Right forelimb (tissue), 1 donor: ENCODE measurements at places on chromosomes 2 and 18.
A peak's percentile ranks its signal among the peaks of the same experiment; 100 is the strongest.

DNA sequence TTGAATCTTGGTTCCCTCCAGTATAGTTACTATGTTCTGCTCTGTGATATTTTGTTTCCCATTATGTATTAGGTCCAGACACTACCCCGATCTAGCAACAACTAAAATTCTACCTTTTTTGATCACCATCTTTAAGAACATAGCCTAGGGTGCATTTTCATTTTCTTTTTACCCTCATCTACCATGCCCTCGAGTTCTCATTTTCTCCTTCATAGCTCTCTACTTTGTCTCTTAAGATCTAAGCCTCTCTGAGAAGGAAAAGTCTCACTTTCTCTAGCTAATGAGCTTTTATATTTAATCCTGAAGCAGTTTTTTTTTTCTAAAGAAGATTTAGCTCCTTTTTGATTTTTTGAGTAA lies 1089.4 kb upstream of the SLC39A10 start:
- DNase-seq = no peak

- DNase-seq = no peak
These were observed 35.0 kb upstream of the SOX11 start for GRCh38 chr2:5657231-5657630.

DNA sequence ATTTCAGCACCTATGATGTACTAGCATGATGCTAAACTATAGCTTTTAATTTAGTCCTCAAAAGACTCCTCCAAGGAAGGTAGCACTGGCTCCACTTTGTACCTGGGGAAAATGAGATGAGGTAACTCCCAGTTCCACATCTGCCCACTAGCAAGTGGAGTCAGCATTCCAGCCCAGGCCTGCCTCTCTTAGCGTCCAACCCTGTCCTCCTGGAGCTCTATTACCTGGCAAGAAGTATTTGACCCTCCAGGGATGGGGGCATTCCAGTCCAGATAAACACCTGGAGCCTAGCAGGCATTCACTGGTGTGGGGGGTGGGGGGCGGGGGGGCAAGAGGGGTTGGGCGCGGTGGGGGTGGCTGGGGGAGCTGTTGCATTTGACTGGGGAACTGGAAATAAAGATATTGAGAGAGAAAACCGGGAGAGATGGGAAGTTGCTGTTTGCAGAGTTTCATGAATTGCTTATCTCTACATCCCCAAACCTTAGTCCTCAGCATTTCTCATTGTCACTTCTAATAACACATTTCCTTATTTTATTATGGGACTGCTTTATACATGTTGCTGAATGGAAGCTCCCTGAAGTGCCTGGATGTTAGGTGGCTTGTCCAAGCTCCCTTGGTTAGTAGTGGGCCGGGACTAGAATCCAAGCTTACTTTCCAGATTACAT lies 22.0 kb upstream of the FZD5 start:
- DNase-seq = no peak

GRCh38 chr2:237482485-237482884 lies 4.6 kb upstream of the MLPH start:
- DNase-seq = no peak

GRCh38 chr2:72211350-72211749 lies 63.7 kb upstream of the CYP26B1 start:
- no peak for DNase-seq

DNA sequence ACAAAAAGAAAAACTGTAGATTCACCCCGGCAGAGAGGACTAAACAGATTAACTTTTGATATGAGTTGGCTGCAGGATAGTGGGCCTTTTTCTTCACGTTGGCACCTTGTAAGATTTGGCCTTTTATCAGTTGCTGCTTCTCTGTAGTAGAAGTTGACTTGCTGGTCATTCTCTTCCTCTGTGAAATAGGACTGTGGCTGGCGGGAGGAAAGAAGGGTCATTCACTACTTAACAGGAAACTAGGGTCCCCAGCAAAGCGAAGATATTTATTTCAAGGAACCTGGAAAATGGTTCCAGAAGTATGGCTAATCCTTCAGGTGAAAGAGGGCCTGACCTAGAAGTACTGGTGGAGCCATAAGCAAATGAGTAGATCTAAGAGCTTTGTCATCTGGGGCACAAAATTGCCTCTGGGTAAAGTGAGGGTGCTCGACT lies 383 bp upstream of the ATP5MC3 start:
- no peak for DNase-seq

DNA sequence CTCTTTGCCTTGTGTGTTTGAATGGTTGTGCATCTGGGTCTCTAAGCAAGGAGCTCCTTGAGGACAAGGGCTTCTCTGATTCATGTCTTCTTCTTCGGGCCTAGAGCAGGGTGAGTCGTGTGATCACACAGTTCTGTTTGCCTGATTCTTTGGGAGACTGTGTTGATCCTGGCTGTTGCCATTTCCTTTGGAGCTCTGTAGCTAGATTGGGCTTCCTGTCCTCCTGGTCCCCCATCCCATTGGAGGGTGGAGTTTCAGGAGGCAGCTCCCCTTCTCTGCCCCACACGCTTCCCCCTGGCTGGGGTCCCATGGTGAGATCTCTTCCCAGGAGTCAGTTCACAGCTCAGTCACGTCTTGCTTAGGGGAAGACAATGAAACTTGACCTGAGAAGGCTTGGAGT lies 92.8 kb downstream of the TRIB2 start:
- no peak for DNase-seq

- DNase-seq = peak; percentile 38
These were observed 130.1 kb downstream of the NFATC1 start for GRCh38 chr18:79525556-79526467.

- DNase-seq = no peak
These were observed 143.7 kb downstream of the LAMA3 start for GRCh38 chr18:23832911-23833310.

DNA sequence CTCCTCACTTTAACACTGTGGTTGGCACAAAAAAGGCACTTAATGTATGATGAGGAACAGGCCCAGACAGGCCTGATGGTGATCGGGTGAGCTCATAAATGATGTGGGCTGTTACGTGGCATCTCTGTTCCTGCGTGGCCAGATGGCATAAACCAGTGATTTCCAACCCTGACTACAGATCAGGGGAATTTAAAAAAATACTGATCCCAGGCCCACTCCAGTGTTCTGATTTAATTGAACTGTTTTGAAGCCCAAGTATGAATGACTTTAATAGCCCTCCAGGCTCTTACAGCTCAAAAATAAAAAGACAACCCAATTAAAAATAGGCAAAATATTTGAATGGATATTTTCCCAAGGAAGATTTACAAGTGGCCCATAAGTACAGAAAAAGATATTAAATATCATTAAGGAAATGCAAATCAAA lies 48.2 kb downstream of the LIPG start:
- DNase-seq = no peak

GRCh38 chr2:108364676-108365297 lies 13.0 kb upstream of the SULT1C4 start:
- DNase-seq = no peak
